ENCODE measurements at places on chromosomes 1 and 21. TPM values are rescaled to one million over a fixed set of nuclear protein-coding genes. Genes with fewer than 3 reads are reported as not detected.

- DNase-seq: no peak
Observed at GRCh38 chr1:98055457-98055856, 134.6 kb upstream of the DPYD start.

GRCh38 chr1:15261155-15262002 lies 14.4 kb downstream of the FHAD1 start:
- no peak for DNase-seq

DNA sequence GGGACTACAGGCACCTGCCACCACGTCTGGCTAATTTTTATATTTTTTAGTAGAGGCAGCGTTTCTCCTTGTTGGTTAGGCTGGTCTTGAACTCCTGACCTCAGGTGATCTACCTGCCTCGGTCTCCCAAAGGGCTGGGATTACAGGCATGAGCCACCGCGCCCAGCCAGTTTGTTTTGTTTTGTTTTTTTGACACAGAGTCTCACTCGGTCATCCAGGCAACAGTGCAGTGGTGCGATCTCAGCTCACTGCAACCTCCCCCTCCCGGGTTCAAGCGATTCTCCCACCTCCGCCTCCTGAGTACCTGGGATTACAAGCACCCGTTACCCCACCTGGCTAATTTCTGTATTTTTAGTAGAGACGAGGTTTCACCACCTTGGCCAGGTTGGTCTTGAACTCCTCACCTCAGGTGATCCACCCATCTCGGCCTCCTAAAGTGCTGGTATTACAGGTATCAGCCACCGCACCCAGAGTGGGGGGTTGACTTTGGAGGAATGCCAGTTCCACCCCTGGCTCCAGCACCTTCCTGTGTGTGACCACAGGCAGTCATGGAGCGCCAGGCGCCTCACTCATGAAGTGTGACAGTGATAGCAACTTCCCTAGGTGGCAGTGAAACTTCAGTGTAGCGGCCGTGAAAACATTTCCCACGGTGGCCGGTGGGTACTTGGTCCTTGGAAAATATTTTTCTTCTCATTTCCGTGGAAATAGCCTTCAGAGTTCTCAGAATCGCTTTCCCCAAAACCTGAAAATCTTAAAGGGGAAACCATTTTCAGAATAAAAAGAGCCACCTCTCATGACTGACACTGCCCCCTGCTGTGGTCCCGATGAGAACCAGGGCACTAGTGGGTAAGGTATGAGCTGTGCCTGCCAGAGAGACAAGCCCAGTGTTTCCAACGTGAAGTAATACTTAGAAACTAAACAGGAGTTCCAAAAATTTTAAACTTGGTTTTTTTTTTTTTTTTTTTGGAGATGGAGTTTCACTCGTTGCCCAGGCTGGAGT lies 48.6 kb downstream of the WDR4 start:
- no peak for DNase-seq

- DNase-seq: no peak
Observed at GRCh38 chr1:119449971-119450370, 35.0 kb downstream of the HSD3B2 start.

DNA sequence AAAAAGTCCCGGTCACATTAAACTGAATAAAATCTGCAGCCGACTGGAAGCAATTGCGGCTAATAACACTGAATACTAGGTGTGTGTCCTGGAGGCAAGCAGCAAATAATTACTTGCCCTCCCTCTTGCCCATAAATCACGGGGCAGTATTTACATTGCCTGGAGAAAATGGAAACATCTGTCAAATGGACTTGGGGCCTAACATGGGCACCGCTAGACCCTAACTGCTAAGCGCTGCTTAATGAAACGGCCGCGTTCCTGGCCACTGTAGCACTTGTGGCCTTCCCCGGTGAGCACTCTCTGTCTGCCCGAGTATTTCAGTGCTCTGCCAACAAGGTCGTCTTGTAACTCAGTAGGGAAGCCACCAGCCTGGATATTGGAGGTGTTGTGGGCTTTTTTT lies 23.9 kb upstream of the KNCN start:
- no peak for DNase-seq

DNA sequence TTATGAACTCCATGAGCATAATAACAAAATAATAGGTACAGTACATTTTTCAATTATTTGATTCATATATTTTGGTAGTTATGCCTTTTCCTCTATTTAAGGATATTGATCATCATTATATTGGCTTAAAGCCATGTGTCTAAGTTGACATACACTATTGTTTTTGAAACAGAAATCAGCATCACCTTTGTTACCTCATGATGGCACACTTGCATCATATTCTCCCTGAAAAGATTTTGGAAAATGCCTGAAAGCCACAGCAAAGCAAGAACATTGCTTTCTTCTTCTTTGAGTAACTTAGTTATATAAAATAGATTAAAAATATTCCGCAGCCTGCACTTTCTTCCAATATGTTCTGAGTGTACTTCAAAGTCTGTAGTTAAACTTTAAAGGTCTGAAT lies 33.3 kb downstream of the TMPRSS15 start:
- DNase-seq: no peak

GRCh38 chr1:78072216-78072615 lies 26.4 kb downstream of the GIPC2 start:
- no peak for DNase-seq

DNA sequence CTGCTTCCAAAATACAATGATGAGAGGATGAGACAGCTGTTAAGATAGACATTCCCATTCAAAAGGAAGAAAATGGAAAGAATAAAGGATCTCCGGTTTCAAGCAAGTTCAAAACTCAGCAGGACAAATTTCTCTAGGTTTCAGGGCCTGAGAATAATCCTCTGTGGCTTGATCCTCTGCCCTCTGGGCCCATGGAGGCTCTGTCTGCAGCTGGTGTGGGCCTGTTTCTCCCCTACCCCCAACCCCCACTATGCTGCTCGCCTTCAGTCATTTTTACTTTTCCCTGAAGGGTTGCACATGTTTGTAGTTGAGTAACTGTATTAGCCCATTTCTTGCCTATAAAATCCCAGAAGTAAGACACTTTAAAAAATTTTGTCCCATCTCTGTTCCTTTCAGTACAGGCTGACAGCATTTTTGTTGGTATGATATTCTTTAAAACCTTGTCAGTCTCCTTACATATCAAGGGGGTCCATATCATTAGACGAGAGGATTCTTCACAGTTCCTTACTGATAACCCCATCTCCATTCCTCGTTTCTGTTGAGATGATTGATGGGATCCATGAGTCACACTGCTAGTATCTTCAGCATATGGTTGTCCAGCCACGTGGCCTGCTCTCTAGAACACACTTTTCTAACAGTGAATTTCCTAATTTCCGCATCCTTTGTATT lies 10.5 kb downstream of the ZMYM4 start:
- no peak for DNase-seq

DNA sequence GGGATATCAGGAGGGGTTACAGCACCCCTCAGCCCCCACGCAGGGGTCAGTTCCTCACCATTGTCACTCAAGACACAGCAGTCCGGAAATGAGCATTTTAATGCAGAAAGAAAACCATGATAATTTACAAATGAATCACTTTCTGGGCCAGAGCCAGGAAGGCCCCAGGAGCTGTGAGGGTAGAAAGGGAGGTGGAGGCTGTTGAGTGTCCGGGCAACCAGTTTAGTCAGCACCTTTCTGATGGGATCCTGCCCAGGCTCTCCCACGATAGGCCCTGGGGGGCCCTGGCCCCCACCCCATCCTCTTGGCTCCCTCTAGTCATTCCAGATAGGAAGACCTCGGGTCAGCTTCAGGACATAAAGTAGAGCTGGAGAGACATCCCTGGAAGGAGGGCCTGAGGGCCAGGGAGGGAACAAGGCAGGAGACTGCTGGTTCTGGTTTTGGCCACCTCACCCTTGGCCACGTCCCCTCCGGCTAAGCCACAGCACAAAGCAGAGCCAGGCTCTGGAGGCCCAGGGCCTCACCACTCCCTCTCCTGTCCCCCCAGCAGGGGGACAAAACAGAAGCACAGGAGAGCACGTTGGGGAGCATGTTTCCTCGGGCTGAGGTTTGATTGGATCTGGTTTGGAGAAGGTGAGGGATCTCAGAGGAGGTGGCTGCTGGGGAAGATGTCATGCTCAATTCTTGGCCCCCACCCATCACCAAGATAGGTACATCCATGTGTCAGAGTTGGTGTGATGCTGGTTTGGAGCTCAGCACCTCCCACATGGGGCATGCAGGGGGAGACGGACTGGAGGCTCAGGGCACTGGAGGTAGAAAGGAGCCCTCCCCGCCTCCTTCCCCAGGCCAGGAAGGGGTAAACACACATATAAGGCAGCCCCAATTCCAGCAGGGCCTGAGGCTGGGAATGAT lies 20.6 kb downstream of the ETNK2 start:
- DNase-seq: no peak

DNA sequence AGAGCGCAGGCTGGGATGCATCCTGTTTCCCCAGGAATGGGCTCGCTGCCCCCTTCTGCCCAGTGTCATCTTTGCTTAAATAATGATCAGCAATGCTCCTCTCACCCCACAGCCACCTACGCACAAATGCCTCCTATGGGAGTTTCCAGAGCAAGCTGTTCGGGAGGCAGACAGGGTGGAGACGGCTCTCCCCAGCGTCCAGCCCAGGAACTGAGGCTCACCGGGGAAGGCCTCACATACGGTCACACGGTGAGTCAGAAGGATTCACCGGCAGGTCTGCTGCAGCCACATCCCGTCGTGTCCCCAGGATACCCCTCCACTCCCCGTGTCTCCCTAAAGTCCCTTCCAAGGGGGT lies 40.3 kb upstream of the RUNX3 start:
- no peak for DNase-seq

GRCh38 chr1:27527223-27527889 lies 37.4 kb upstream of the WASF2 start:
- no peak for DNase-seq

GRCh38 chr1:100699744-100700143 lies 19.8 kb upstream of the VCAM1 start:
- no peak for DNase-seq

- no peak for DNase-seq
Observed at GRCh38 chr1:147837964-147838292, 64.7 kb upstream of the GJA8 start.

- DNase-seq: no peak
Observed at GRCh38 chr1:207883660-207884250, 27.2 kb downstream of the CD34 start.

PODN gene
- polyA plus RNA-seq: 2.0 TPM

TEX38 gene
- polyA plus RNA-seq: 0.18 TPM

CD1E gene
- polyA plus RNA-seq: 0.21 TPM

BNIPL gene
- 1.4 TPM for polyA plus RNA-seq

YIPF1 gene
- 36.5 TPM for polyA plus RNA-seq

TNFRSF9 gene
- polyA plus RNA-seq: 0.11 TPM

SLC16A1 gene
- 60.7 TPM for polyA plus RNA-seq

CAMSAP2 gene
- 48.8 TPM for polyA plus RNA-seq

LDLRAD1 gene
- polyA plus RNA-seq: 0.04 TPM

TSPEAR gene
- 0.79 TPM for polyA plus RNA-seq

RAVER2 gene
- 23.7 TPM for polyA plus RNA-seq

IFI44 gene
- 24.4 TPM for polyA plus RNA-seq

LCE1C gene
- polyA plus RNA-seq: not detected

KRTAP15-1 gene
- polyA plus RNA-seq: not detected

GPR161 gene
- polyA plus RNA-seq: 23.3 TPM

Data from right renal pelvis (tissue), 4 donors.